Epithelial cell of proximal tubule (primary cell): ENCODE measurements at places on chromosomes 4 and X. TPM values are rescaled to one million over a fixed set of nuclear protein-coding genes. Genes with fewer than 3 reads are reported as not detected.

The H2BW2 gene
- total RNA-seq = not detected in 2 replicates

The TLR3 gene
- 4.7 and 5.5 TPM in 2 replicates for total RNA-seq

The SRP72 gene
- total RNA-seq = 66.5 and 92.2 TPM in 2 replicates

The CCNB3 gene
- 0.17 and 2.9 TPM in 2 replicates for total RNA-seq

The CLCN5 gene
- 3.3 and 5.6 TPM in 2 replicates for total RNA-seq

The TMSB15C gene
- 2.9 and 4.1 TPM in 2 replicates for total RNA-seq

The PFKFB1 gene
- total RNA-seq = 0.58 TPM in 1 of 2 replicates, not detected in the other

The PDGFRA gene
- 1.3 TPM in 1 of 2 replicates, not detected in the other for total RNA-seq

The UCHL1 gene
- 1,473 and 2,223 TPM in 2 replicates for total RNA-seq

The ZC4H2 gene
- total RNA-seq = 15.3 and 18.9 TPM in 2 replicates

The MAGEB6B gene
- total RNA-seq = not detected in 2 replicates

The SCFD2 gene
- 8.9 and 18.7 TPM in 2 replicates for total RNA-seq

The NAP1L3 gene
- total RNA-seq = 1.4 TPM in 2 replicates

The GPM6B gene
- total RNA-seq = 1.5 and 3.6 TPM in 2 replicates

The WDR44 gene
- total RNA-seq = 8.1 and 13.7 TPM in 2 replicates

The AIFM1 gene
- total RNA-seq = 17.1 and 29.8 TPM in 2 replicates

- no peak for DNase-seq
These were observed 166.8 kb downstream of the AFAP1 start for GRCh38 chr4:7772711-7773385.

DNA sequence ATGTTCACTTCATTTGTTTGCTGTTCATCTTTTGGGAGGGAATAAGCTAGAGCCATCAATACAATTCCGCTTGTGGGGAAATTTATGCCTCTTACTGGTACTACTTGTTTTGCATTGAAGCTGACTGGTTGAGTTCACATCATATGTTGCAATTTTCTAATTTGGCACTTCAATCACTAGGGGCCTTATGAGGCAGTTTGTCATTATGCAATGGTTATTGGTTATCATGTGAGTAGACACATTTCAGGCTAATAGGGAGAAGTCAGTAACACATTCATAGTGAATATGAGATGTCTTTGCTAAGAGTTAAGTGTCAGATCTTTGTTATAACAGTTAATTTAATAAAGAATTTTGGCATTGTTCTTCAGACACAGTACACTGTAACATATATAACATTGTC lies 5.0 kb downstream of the RPL36A start:
- DNase-seq = no peak

GRCh38 chr4:145851511-145852201 lies 87.0 kb downstream of the ZNF827 start:
- DNase-seq = no peak

- peak; percentile 87 for DNase-seq
These were observed 239.6 kb upstream of the TRAM1L1 start for GRCh38 chr4:117324851-117325491.

DNA sequence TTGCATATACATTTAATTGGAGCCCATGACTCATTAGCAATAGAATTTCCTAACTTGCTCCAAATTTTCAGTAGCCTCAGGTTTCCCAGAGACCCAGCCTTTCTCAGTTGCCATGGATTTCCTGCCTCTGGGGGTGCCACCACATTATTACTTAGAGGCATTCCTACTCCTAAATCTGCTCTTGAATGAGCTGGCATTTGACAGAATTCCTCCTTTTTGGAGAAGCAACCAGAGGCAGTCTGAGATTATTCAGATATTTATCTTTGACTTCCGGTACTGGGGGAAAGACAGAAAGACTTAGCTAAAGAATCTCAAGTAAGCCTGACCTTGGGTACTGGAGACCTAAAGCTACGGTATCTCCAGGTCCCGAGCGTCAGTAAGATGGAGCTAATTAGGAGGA lies 76.3 kb downstream of the DCHS2 start:
- no peak for DNase-seq

- DNase-seq = no peak
These were observed 11.7 kb upstream of the TMEM156 start for GRCh38 chr4:39043861-39044363.

GRCh38 chrX:31320740-31321139 lies 248.9 kb upstream of the FTHL17 start:
- no peak for DNase-seq

DNA sequence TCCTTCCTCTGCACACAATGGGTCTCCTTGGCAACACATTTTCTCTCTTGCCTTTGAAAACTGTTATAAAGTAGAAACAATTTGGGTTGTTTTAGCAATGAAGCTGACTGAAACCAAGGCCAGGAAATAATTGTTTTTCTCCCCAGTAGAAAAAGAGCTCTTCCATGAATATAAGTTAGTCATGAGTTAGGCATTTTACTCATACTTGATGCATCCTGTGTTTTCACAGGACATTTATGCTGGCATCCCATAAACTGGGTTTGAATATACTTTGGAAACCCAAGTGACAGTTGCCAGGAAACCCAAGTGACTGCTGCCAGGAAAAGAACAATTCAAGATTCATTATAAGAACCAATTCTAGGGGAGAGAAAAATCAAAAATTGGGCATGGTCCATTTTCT lies 128.6 kb upstream of the NPY2R start:
- no peak for DNase-seq

GRCh38 chrX:2488621-2489285 lies 12.0 kb downstream of the DHRSX start:
- DNase-seq = no peak

- no peak for DNase-seq
These were observed 45.1 kb upstream of the TSPAN7 start for GRCh38 chrX:38516196-38516774.

DNA sequence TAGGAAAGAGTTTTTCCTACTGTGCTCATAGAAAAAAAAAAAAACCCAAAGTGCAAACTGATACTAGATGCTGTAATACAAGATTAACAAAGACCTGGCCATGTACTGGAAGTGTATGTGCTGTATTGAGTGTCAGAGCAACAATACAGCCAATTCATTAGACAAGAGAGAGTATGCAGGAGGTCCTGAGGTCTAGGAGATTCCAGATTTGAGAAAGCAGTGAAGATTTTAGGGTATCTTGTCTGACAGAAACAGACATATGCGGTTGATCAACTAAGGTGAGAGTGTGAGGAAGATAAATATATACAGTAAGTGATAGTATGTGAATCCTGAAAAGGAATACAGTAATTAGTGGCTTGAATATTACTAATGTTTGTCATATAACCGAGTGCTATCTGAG lies 3.0 kb downstream of the GPR174 start:
- DNase-seq = no peak

DNA sequence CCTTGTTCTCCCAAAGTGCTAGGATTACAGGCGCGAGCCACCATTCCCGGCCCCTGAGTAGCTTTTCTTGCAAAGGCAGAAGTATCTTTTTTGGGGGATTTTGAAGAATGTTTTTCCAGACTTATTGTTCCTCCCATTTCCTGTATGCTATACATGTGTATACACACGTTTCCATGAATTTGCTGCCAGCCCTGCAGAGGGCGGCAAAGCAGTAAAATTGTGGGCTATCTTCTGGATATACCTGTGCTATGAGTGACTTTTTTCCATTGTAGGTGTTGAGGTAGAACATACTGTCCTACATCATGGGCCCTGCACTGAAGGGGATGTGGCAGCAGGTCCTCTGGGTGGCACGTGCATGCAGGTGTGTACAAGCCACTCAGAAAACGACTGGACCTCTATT lies 16.9 kb upstream of the MED28 start:
- no peak for DNase-seq

GRCh38 chrX:115174548-115174947 lies 14.7 kb upstream of the RBMXL3 start:
- DNase-seq = no peak

DNA sequence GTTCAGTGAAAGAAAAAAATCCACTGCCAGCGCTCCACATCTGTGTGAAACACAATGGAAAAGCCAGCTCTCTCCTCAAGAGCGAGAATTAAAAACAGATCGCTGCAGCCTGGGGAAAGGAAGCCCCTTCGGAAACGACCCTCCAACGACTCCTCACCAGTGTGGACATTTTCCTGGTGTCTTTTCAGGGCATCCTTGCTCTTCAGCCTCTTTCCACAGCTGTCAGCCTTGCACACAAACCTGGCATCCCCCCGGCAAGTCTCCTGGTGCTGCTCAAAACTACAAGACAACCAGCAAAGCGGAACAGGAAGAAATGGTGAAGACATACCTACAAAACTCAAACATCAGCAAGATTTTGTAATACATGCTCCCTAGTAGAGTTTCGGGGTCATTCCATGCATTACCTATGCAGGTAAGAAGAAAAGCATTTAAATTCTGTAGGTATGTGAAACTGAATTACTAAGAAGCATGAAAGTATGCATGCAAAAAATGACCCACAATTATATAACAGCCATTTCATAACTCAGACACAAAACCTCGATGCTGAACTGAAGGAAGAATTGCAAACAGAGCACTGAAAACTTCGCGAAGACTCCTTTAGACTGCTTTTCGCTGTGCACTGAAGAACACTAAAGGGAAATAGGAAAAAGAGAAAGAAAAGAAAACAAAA lies 106.1 kb downstream of the PRDM5 start:
- no peak for DNase-seq

DNA sequence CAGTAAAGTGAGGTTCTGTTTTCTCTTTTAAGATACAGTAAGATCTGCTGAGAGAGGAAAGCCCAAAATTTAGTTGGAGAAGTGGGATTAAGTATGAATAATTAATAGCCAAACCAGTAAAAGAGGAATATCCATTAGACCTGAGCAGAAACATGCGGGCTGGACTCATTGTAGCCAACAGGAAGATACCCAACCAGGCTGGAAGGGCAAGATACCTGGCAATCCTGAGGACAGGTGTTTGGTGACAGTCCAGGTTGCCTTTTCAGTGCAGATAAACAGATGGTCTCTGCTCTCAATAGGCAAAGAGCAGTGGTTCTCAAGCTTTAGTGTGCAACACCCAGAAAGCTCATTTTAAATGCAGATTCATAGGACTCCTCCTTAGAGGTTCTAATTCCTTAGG lies 980.8 kb upstream of the GRID2 start:
- DNase-seq = no peak

- no peak for DNase-seq
These were observed 1002.5 kb upstream of the INTU start for GRCh38 chr4:126630230-126630629.

DNA sequence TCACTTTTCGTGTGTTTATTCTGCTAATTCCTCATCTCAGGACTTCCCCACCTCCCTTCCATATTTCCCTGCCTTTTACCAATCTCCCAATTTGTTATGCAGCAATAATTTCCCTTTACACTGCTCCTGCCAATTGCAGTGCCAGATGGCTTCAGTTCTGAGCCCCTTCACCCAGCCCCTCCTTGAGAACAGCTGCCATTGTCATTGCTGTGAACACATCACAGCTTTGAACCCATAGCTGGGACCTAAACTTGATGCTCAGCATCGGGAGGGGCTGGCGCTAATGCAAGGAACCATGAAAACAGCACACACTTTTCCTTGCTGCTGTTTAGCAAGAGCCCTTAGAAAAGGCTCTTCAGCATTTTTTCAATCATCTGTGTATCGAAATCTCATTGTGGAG lies 104.9 kb downstream of the ALPK1 start:
- no peak for DNase-seq

DNA sequence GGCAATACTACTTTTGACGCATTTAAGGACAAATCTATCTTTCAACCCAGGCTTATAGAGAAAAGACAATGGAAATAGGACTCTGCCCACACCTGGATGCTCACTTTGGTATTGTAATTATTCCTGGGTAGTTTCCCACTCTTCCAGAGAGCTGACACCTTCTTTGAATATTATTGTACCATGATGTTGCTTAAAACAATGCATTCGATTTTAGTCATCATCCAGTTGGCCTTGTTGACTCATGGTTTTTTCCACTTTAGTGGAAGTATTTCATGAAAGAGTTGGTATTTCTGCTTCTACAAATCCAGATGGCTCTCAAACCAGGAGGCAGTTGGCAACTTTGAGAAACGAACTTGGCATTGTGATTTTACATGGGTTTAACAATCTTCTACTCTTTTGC lies 124.2 kb downstream of the ENOX2 start:
- DNase-seq = no peak

DNA sequence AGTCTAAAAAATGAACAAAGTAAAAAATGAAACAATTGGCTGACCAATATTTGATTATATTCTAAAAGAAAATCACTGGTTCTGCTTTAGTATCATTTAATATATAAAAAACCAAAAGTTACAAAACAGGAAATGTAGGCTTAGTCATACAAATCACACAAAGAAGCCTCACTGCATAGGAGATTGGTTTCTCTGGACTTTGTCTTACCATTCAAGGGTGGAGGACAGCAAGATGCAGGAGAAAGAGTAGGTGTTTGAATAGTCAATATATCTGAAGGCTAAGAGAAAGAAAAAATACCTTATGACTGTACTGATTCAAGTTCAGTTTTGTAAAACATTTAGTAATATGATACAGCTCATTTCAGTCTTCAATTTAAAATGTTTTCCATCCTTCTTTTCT lies 28.6 kb upstream of the TAF9B start:
- no peak for DNase-seq

GRCh38 chr4:17447056-17447455 lies 64.8 kb downstream of the QDPR start:
- peak; percentile 27 for DNase-seq

DNA sequence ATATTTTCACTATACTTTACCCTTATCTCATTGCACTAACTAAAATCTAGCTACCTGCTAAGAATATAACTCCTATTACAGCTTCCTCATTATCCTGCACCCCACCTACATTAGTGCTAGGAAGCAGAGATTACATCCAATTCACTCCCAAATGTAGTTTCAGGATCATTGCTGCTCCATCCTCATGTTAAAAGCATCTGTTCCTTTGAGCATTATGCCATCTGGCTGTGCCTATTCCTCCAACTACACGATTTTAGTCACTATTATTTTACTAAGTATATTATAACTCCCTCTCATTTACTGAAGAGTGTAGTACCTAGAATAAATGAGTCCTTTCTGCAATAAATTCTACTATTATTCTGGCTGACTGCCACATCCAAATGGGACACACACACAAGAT lies 1586.9 kb downstream of the TECRL start:
- DNase-seq = no peak

DNA sequence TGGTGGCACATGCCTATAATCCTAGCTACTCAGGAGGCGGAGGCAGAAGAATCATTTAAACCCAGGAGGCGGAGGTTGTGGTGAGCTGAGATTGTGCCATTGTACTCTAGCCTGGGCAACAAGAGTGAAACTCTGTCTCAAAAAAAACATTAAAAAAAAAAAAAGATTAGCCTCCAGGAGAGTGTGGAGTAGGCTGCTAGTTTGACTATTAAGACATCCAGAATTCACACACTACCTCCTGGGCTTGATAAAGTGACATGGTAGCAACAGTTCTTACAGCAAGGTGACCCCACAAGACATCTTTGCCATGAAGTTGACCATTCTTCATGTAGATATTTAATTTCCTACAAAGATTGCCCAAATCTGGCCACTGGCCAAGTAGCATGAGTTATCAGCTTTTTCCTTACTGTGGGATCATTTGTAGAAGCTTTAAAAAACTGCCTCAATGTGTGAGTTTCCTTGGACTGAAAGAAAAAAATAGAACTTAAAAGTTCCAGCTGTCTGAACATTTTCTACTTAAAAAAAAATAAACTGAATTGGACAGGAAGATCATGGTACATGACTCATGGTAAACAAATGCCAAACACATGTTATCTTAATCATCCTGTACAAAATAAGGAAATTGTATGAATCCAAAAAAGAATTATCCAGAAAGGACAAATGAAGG lies 35.3 kb upstream of the SPRY1 start:
- no peak for DNase-seq
